RKO (cell line): ENCODE measurements at places on chromosomes 2 and 18.

DNA sequence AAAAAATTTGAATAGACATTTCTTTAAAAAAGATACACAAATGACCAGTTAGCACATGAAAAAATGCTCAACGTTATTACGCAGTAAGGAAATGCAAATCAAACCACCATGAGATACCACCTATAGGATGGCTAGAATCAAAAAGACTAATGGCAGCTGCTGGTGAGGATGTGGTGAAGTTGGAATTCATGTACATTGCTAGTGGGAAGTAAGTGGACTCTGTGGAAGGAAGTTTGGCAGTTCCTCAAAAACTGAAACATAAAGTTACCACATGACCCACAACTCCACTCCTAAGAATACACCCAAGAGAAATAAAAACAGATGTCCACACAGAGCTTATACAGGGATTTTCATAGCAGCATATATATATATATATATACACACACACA is 51.2 kb downstream of the MBP start:
- no peak for DNase-seq

DNA sequence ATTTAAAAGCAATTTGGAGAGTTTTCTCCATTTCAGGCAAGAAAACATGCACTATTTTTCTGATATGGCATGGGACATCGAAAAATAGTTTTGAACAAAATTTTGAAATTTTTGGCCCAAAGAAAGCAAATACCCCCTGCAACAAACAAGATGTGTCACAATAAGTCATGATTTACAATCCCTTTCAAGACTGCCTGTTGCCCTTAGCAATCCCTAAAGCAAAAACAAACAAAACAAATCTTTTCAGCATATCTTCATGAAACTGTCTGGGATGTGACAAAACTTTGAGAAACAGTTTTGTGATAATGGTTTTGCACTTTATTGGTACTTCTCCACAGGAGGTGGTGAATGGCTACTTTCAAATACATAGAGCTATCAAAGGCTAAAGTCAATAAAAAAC is 1888.7 kb upstream of the PIK3C3 start:
- no peak for DNase-seq

GRCh38 chr18:6546229-6546628 is 131.5 kb upstream of the L3MBTL4 start:
- no peak for DNase-seq

- no peak for DNase-seq
These were observed 263.4 kb downstream of the NEDD4L start for GRCh38 chr18:58307441-58307840.

GRCh38 chr2:197339016-197339415 is 28.4 kb upstream of the ANKRD44 start:
- DNase-seq, result no peak

GRCh38 chr2:109222825-109223471 is 93.9 kb downstream of the SH3RF3 start:
- no peak for DNase-seq

DNA sequence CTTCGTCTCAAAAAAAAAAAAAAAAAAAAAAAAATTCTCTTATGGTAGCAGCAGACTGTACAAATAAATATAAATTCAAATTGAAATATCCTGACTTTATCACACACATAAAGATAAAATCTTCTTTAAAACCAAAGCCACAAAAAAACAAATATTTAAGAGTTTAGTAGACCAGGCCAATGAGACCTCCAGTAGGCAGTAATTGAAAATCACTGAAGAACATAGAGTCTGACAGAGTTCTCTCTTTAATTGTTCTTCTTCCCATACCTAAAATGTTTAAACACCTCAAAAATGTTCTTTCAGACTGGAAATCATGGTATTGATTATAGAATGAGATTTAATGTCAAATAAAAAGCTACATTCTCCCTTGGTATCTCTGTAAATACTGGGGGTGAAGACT is 20.8 kb downstream of the PRPF40A start:
- no peak for DNase-seq

DNA sequence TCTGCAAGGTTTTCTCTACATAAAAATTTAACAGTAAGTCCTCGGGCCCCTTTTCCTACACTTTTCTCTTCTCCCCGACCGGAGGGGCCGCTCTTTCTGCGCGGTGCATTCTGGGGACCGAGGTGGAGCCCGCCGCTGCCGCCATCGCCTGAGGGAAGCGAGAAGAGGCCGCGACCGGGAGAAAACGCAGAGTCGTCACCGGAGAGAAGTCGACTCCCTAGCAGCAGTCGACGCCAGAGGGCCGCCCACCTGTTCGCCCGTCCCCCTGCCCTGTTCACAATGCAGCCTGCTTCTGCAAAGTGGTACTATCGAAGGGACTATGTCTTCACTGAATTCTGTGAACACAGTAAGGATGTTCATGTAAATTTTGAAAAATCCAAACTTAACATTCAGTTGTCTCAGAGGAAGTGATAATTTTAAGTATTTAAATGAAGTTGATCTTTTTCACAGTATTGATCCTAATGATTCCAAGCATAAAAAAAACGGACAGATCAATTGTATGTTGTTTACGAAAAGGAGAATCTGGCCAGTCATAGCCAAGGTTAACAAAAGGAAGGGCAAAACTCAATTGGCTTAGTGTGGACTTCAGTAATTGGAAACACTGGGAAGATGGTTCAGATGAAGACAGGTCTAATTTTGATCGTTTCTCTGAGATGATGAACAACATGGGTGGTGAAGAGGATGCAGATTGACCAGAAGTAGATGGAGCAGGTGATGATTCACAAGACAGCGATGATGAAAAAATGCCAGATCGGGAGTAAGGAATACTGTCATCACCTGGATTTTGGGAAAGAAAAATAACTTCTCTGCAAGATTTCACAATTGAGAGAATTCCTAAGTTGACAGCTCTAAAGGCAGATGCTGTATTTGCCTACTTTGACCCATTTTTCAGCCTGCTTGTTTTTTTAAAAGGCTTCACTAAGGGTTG is 55.8 kb downstream of the ASXL2 start:
- no peak for DNase-seq
